H9 (cell line): ENCODE measurements at places on chromosomes 4 and X.

GRCh38 chr4:128347930-128348660 lies 60.5 kb upstream of the PGRMC2 start:
- no peak for DNase-seq
- no peak overlapping the region for H3K27ac ChIP-seq
- H3K4me1 ChIP-seq: peaks cover 3% of the 10 kb centered on the region; the same call in 1 of the 2 replicates
- H3K36me3 ChIP-seq: no peaks in the 10 kb centered on the region

GRCh38 chrX:3639236-3639635 lies 74.2 kb downstream of the PRKX start:
- H3K27ac ChIP-seq: no peak overlapping the region
- peaks cover 55% of the 10 kb centered on the region for H3K36me3 ChIP-seq
- H3K4me3 ChIP-seq: no peak overlapping the region
- DNase-seq: no peak
- no peaks in the 10 kb centered on the region; the same call in 1 of the 2 replicates for H3K4me1 ChIP-seq
- no peaks in the 10 kb centered on the region for H3K27me3 ChIP-seq

- no peaks in the 10 kb centered on the region for H3K36me3 ChIP-seq
- no peak overlapping the region for H3K27ac ChIP-seq
- H3K4me1 ChIP-seq: peaks cover 10% of the 10 kb centered on the region
Observed at GRCh38 chr4:23937173-23937572, 47.3 kb upstream of the PPARGC1A start.

DNA sequence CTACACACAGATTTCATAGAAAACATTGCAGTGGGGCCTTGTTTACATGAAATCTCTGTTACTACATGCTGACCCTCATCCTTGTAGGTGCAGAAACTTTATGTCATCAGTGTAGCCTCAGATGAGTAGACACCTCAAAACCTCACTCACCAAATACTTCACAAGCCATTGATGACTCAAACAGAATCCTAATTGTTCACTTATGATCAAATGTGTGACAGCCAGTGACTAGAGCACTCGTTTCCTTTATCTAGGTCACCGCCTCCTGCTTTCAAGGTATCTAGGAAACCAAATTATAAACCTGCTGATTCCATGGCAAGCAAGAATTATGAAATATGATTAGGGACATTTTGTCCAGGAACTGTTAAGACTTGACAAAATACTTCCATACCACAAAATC lies 255.8 kb upstream of the GPRIN3 start:
- no peaks in the 10 kb centered on the region for H3K36me3 ChIP-seq
- DNase-seq: no peak
- no peaks in the 10 kb centered on the region for H3K4me1 ChIP-seq
- H3K27me3 ChIP-seq: no peaks in the 10 kb centered on the region

DNA sequence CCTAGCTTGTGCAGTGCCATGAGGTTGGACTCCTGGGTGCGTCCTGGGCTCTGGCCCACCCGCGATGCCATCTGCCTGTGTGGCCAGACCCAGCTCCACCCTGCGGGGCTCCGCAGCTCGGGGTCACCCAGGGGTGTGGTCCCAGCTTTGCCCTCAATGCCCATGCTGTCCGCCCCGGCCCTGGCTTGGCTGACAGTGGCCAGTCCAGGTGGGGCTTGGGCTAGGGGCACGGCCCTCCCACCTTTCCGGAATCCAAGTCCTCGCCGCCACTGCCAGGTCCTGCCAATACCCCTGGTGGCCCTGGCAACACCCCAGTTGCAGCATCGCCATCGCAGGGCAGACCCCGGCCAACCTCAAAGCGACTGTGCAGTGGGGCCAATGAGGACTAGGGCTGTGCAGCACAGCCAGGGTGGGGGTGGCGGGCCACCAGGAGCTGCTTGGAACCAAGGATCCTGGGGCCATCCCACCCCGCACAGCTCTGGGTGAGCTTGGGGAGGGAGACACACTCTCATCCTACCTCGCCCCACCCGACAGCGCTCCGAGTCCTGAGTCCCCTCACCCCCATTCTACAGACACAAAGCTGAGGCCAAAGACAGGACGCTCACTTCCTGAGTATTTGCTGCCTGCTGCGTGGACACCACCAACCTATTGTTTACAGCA lies 80.9 kb downstream of the ZNF718 start:
- H3K4me1 ChIP-seq: no peaks in the 10 kb centered on the region
- DNase-seq: no peak
- no peaks in the 10 kb centered on the region for H3K27me3 ChIP-seq
- H3K4me3 ChIP-seq: no peak overlapping the region
- peaks cover 41% of the 10 kb centered on the region for H3K36me3 ChIP-seq

DNA sequence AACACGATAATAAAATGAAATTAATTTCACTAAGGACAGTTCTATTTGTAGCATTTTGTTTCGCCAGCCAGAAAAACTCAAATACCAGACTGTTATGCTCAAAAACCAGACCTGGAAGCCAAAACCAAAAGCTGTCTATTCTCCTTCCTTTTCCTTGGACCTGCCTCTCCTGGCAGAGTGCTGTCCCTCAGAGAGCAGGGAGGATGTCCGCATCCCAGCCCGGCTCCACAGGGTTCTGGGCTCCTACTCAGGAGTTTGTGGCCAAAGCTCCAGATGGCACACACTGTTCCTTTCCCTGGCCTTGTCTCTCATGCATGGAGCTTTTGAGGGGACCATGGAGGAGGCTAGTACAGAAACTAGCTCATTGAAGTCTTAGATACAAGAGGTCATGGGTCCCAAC lies 41.9 kb upstream of the C1QTNF7 start:
- no peaks in the 10 kb centered on the region for H3K4me1 ChIP-seq
- no peak overlapping the region for H3K4me3 ChIP-seq
- H3K27ac ChIP-seq: no peak overlapping the region
- no peak for DNase-seq
- H3K36me3 ChIP-seq: no peaks in the 10 kb centered on the region
- H3K27me3 ChIP-seq: no peaks in the 10 kb centered on the region

- H3K4me1 ChIP-seq: no peaks in the 10 kb centered on the region; the same call in 1 of the 2 replicates
- DNase-seq: peak; percentile 28
- H3K36me3 ChIP-seq: peaks cover 11% of the 10 kb centered on the region; the same call in 1 of the 2 replicates
- H3K27me3 ChIP-seq: no peaks in the 10 kb centered on the region
- no peak overlapping the region for H3K4me3 ChIP-seq
Observed at GRCh38 chr4:35520059-35520458, 724.3 kb downstream of the ARAP2 start.

DNA sequence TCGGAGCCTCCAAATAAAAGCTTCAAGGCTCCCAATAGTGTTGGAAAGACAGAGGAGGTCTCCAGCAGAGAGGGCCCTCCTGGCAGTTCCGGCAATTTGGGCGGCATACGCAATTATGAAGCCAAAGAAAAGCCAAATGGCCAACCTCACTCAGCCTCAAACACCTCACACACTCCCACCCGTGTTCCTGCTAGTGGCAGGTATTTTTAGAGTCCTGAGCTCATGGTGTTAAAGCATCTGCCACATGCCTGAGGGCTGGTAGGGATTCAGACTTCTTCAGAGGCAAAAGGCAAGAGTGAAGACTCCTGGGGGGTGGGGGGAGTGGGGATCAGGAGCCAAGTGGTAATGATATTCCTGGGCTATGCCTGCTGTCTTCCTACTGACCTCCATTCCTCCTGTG lies 7.4 kb downstream of the RAB33A start:
- no peak overlapping the region for H3K27ac ChIP-seq
- no peak for DNase-seq
- no peak overlapping the region for H3K4me3 ChIP-seq
- H3K36me3 ChIP-seq: peaks cover 7% of the 10 kb centered on the region
- no peaks in the 10 kb centered on the region for H3K4me1 ChIP-seq
- no peaks in the 10 kb centered on the region for H3K27me3 ChIP-seq

- H3K27ac ChIP-seq: no peak overlapping the region
- H3K4me1 ChIP-seq: no peaks in the 10 kb centered on the region; the same call in 1 of the 2 replicates
- H3K4me3 ChIP-seq: no peak overlapping the region
- peaks cover 1% of the 10 kb centered on the region; the same call in 1 of the 3 replicates for H3K36me3 ChIP-seq
- no peak for DNase-seq
- no peaks in the 10 kb centered on the region for H3K27me3 ChIP-seq
Observed at GRCh38 chr4:156132196-156132595, 178.5 kb upstream of the CTSO start.

DNA sequence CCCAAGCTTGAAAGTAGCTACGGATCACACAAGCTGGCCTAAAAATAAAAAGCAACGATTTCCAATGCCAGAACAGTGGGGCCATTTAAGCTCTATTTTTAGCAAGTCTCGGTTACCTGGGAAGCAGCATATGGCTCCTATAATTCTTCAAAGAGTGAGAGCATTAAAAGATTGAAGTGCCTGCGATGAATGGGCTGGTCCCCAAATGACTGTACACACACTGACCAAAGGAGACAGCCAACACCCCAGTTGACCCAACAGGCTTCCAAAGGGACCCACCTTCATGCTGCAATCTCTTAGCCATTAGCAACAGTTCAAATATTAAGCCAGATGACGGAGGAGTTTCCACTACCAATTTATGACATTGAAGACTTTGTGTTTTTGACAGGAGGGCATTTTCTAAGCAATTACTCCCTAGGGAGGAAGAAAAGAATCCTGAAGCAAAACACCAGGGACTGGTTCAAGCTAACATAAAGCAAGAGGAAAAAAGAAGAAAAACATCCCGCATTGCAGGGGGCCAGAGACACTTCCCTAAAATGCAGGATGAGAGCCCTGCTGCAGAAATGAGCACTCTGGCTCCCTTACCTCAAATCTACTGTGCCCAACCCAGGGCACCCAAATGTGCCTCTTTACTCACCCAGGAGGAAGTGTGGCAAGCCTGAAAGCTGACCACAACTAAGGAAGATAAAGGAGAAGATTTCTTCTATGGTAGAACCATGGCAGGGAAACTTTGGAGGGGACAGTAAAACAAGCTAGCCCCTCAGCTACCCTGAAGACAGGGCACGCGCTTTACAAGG lies 21.6 kb downstream of the SH3KBP1 start:
- no peaks in the 10 kb centered on the region; the same call in 1 of the 2 replicates for H3K4me1 ChIP-seq
- H3K36me3 ChIP-seq: peaks cover 22% of the 10 kb centered on the region
- H3K4me3 ChIP-seq: no peak overlapping the region; the same call in 2 of the 3 replicates
- no peak overlapping the region for H3K27ac ChIP-seq
- H3K27me3 ChIP-seq: no peaks in the 10 kb centered on the region
- no peak for DNase-seq

GRCh38 chr4:62271107-62271506 lies 1071.0 kb downstream of the ADGRL3 start:
- no peaks in the 10 kb centered on the region for H3K27me3 ChIP-seq
- H3K4me1 ChIP-seq: no peaks in the 10 kb centered on the region
- no peak overlapping the region for H3K27ac ChIP-seq
- no peak overlapping the region for H3K4me3 ChIP-seq

DNA sequence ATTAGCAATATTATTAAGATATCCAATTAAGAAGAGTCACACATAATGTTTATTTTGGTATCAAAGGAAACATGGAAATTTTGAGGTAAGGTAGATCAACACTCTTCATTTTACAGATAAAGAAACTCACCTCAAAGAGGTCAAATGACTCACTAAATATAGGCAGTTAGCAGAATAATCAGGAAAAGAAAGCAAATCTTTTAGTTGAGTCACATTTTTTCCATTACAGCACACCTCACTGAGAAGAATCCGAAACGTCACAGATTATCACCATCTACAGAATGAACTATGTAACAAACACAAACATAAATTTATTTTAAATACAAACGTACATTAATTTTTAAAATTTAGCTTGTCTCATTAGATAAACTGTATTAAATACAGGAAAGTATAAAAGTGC lies 70.1 kb downstream of the TMEM47 start:
- no peaks in the 10 kb centered on the region for H3K4me1 ChIP-seq
- no peaks in the 10 kb centered on the region; the same call in 2 of the 3 replicates for H3K36me3 ChIP-seq
- no peaks in the 10 kb centered on the region for H3K27me3 ChIP-seq
- DNase-seq: no peak
- no peak overlapping the region for H3K27ac ChIP-seq
- no peak overlapping the region for H3K4me3 ChIP-seq

DNA sequence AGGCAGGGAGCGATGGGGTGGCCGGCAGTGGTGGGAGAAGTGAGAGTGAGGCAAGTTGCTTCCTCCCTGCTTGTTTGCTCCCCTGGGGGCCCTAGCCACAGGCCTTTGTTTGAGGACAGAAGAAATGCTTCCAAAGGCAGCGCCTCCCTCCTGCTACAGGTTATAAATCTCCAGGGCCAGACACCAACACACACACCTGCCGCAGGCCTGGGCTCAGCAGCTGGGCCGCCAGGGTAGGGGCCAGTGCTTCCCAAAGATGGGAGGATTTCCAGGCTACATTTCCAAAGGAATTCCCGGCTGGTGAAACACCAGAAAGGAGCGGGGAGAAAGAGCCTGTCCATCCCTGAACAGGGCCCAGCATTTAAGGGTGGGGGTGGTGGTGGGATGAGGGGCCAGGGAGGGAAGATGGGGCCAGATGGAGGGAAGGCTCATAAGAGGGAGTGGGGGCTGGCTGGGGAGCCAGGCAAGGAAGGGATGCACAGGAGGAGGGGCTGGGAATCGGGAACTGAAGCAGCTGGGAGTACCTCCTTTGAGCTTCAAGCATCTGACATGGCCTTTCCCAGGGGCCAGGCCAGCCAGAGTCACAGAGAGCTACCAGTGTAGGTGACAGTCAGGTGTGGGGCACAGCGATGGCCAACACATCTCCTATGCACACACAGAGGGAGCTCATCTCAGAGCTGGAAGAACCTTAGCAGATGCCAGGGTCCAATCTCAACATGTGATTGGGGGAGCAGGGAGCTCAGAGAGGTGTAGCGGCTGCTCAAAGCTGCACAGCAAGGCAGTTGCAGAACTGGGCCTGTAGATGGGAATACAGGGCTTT lies 143.9 kb downstream of the PJA1 start:
- H3K27ac ChIP-seq: no peak overlapping the region
- H3K27me3 ChIP-seq: no peaks in the 10 kb centered on the region
- no peak for DNase-seq
- H3K36me3 ChIP-seq: peaks cover 2% of the 10 kb centered on the region; the same call in 1 of the 3 replicates
- H3K4me3 ChIP-seq: no peak overlapping the region

DNA sequence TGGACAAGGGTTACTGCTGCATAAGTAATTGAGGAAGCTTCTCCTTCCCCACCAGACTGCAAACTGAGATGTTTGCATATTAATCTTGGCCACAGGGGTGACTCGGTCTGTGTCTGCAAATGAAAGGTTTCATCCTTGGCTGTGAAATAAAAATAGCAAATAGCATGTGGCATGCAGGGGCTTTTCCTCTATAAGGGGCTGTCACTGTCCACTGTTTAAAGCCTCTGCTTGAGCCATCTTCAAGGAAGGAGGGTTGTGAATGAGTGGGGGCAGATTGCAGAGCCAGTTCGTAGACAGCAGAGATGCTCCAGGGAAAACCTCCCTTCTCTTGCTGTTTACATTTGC lies 33.3 kb downstream of the TMSB4X start:
- H3K27me3 ChIP-seq: no peaks in the 10 kb centered on the region
- H3K4me3 ChIP-seq: no peak overlapping the region
- H3K36me3 ChIP-seq: peaks cover 2% of the 10 kb centered on the region
- peaks cover 3% of the 10 kb centered on the region; the same call in 1 of the 2 replicates for H3K4me1 ChIP-seq
- no peak overlapping the region for H3K27ac ChIP-seq
- DNase-seq: no peak

- no peak overlapping the region for H3K27ac ChIP-seq
- peak; percentile 15 for DNase-seq
- peak overlapping the region; percentile 51; the same call in 1 of the 3 replicates for H3K4me3 ChIP-seq
- H3K27me3 ChIP-seq: peaks cover 34% of the 10 kb centered on the region; the same call in 1 of the 2 replicates
- 0 out of 2 replicates have a peak, but pooled peaks cover 3% of the 10 kb centered on the region for H3K4me1 ChIP-seq
- peaks cover 4% of the 10 kb centered on the region; the same call in 1 of the 2 replicates for H3K36me3 ChIP-seq
Observed at GRCh38 chrX:129651756-129652564, 2.8 kb downstream of the APLN start.
